Glutamatergic neuron (in vitro differentiated cells): ENCODE measurements at places on chromosomes 2 and 18. TPM values are rescaled to one million over a fixed set of nuclear protein-coding genes. Genes with fewer than 3 reads are reported as not detected.

- no peak for DNase-seq
Observed at GRCh38 chr2:134564549-134564948, 154.3 kb downstream of the TMEM163 start.

DNA sequence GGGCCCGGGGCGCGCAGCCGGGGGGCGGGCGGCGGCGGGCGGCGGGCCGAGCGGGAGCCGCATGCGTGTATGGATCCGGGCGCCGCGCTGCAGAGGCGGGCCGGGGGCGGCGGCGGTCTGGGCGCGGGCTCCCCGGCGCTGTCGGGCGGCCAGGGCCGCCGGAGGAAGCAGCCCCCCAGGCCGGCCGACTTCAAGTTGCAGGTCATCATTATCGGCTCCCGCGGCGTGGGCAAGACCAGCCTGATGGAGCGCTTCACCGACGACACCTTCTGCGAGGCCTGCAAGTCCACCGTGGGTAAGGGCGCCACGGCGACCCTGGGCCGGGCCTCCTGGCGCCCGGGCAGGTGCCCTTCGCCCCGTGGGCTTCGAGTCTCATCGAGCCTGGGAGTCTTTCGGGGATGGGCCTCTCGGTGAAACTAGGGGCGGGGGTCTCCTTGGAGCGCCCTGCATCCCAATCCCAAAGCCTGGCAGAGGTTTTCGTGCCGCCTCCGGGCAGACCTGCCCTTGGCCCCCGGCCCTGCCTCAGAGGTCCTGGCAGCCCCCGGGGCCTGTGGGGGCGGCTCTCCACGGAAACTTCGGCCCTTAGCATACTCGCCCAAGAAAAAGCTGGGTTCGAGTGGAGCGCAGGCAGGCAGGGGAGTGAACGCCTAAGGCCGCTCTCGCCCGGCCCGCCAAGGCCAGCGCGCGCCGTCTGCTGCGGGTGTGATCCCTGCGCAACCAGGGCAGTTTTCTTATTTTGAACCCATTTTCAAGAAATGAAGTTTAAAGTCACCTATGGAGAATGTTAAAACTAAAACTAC, 622 bp downstream of the RAB12 start:
- peak; percentile 48 for DNase-seq

DNA sequence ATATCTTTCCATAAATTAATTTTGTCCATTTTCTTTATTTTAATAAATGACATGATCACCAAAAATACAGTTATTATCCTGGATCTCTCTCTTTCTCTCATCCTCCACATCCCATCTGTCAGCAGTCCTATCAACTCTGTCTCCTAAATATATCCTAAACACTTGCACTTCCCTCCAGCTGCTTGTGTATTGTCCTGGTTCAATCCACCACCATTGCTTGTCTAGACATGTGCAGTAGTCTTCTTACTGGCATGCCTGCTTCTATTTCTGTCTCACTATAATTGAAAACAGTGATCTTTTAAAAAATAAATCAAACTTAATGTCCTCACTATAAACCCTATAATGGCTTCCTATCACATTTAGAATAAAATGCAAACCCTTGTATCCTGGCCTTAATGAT, 2168.6 kb upstream of the PIK3C3 start:
- DNase-seq = no peak

- no peak for DNase-seq
Observed at GRCh38 chr2:146481629-146482028, 1363.2 kb upstream of the ACVR2A start.

DNA sequence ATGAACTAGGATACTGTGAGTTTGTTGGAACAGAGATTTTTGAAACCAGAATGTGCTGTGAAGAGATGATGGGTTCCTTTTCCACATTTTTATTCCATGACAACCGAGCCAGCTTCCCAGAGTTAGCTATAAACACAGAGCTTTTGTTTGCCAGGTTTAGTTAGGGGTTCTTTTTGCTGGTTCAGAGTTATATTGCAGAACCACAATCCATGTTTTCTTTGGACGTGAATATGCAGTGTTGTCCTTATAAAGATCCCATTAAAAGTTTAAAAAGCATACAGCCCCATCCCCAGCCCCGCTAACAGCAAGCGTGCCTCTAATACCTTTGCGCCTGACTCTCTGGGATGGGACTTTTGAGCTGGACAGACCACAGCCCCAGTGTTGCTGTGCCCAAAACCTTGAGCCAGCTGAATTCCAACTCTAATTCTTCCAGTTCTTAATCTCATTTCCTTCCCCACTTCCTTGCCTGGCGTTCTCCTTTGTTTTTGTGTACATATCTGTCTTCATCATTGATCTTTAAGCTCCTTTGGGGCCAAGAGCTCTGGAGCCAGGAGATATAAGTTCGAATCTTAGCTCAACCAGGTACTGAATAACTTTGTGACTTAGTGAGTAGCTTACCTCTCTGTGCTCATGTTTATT, 72.3 kb downstream of the SPATS2L start:
- no peak for DNase-seq

DNA sequence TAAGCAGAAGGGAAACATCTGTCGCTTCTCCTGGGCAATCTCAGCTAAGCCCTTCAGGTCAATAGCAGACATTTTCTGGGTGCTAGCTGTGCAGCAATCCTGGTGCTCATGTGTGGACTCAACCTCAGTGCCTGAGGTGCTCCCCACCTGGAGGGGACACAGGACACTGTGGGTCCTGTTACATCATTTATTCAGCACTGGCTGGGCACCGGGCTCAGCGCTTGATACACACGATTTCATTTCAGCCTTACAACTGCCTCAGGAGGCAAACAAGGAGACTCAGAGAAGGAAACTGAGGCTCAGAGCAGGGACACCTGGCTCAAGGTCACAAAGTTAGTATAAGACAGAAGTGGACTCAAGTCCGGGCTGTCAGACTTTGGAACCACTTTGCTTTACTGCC, 46.7 kb downstream of the MARCO start:
- no peak for DNase-seq

GRCh38 chr18:39946623-39947061, 2008.4 kb upstream of the PIK3C3 start:
- DNase-seq = no peak

- no peak for DNase-seq
Observed at GRCh38 chr18:23062011-23062410, 73.3 kb upstream of the CABLES1 start.

DNA sequence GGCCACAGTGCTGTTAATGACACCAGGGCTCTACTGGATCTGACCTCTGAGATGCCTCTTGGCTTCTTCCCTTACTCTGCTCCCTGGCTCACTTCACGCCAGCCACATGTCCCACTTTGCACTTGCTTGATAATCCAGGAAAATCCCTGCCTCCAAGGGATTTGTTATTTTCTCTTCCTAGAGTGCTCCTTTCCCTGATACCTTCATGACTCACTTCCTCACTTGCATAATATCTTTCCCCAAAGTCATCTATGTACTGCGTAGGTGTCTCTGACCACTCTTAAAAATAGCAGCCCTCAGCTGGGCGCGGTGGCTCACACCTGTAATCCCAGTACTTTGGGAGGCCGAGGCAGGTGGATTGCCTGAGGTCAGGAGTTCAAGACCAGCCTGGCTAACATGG, 572.3 kb downstream of the PLCL1 start:
- no peak for DNase-seq

DNA sequence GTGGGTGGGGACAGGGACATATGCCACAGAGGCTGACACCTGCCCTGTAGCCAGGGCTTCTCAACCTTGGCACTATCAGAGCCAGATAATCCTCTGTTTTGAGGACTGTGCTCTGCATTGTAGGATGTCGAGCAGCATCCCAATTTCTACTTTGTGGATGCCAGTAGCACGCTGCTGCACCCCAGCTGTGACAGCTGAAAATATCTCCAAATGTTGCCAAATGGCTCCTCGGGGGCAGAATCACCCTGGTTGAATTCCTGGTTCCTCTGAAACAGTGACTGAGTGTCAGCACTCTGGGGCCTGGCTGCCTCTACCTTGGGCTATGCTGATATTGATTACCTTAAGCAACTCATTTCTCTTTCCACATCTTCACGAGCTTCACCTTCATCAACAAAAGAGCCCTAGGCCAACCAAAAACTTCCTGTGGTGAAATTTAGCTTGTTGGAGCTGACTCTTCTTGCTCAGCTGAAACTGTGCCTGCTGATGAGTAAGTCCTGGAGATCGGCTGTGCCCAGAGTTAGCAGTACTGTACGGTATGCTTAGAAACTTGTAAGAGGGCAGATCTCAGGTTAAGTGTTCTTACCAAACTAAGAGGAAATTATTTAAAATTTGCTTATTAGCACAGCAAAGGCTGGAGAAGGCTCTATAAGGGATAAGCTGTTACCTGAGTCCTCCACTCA, 138.1 kb downstream of the SEPTIN10 start:
- no peak for DNase-seq

DNA sequence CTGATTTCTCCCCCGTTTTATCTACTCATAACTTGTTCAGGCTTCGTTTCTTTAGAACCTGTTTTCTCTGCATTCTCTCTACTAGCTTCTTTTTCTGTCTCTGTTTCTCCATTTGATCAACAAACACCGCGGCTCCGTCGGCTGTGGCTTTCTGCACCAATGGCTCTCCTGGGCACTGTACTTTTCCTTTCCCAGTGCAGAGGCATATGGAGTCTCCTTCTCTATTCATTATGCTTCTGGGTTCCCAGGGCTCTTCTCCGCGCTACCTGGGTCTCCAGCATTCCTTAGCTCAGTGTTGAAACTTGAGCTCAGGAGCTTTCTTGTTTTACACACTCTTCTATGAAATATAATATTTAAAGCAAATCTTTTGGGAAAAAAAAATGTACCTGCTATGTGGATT, 196.6 kb upstream of the SOX11 start:
- no peak for DNase-seq

DNA sequence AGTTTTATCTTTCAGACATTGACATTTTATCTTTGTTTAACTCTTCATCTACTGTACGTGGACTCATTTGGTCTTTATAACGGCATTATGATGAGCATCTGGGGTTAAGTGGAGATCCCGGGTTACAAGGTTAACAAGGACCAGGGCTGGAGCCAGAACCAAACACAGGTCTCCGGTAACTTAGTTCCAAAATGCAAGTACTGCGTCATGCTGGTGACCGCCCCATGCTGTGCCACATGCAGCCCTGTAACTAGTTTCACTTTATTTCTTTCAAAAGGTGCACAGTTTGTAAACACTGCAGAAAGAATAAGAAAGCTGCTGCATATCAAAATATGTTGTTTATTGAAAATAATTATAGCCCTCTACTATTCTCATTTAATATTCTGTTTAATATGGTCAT, 3.1 kb downstream of the SLC5A7 start:
- DNase-seq = no peak

- no peak for DNase-seq
Observed at GRCh38 chr2:137048455-137048854, 283.1 kb downstream of the THSD7B start.

DNA sequence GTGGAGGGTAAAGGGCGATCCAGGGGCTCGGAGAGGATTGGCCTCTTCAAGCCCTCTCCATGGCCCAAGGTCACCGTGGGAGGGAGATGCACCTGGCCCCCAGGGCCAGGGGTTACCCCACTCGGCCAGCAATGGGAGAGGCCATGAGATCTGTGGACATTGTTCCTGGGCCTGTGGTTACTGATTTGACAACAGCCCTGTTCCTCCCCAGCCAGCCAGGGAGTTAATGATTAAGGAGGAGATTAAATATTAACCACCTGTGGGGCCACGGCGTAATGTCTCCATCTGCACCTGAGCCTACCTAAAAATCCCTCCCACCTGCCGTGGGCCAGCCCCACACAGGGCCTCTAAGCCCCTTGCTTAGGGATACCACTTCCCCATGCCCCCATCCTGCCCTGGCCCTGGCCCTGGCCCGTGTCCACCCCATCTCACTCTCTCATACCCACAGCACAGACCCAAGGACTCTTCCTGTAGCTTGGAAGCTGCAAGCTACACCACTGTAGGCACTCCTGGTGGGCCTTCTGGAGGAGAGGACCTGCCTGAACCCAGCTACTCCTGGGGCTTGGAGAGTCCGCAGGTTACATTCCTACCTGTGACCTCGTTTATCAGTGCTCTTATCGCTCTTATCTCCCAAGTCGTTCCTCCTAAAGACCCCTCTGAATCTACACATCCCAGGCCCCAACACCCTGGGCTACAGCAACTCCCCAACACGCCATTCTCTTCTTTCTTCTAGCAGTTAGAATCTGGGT, 32.1 kb downstream of the ZFP36L2 start:
- DNase-seq = no peak

DNA sequence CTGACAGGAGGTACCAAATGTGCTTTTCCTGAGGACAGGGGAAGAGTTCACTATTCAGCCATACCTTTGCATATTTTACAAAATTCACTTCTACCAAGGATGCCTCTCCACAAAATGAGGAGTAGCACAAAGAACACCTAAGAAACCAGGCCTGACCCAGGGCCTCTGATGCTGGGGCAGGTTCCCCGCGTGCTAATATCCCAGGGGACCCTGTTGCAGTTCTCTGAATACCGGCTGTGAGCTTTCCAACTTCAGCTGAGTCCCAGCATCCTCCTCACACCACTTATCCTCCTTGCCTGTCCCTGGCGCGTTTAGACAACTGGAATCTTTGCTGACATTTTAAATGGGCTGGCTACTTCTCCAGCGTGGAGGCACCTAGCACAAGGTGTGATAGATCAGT, 142.3 kb downstream of the BCL2 start:
- DNase-seq = no peak

DNA sequence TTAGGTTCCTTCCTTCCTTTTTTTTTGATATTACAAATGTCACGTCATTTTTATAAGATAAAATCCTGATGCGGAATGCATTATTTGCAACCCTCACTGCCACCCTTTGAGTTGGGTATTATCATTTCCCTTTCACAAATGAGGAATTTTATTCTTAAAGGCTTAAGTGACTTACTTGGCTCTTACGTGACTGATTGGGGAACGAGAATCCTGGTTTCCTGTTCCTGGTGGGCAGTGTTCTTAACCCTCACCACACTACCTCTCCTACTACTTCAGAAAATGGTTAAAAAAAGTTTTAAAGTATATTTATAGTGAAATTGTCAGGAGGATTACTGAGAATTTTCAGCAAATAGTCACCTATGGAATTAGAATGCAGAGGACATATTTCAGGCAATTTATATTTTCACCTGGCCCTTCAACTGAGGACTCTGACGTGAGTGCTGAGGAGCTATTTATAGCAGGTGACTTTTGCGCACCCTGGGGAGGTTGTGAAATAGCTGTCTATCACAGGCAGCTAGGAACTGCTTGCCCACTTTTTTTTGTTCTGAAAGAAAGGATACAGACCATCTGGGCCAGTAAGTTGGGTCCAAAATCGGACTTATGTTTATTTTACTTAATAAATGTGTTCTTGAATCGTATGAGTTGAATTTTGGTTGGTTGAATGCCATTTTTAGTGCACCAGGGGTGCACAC, 18.7 kb upstream of the RASGRP3 start:
- DNase-seq = no peak

GRCh38 chr18:71398531-71398930, 1109.7 kb downstream of the SOCS6 start:
- peak; percentile 57 for DNase-seq

Gene TMEM185B
- 12.3 TPM for total RNA-seq

Gene CYP1B1
- total RNA-seq = 3.4 TPM

Gene CDH19
- not detected for total RNA-seq

Gene TMEM198
- total RNA-seq = 40.9 TPM
